ENCODE measurements at places on chromosomes 2 and 18.
A peak's percentile ranks its signal among the peaks of the same experiment; 100 is the strongest.

DNA sequence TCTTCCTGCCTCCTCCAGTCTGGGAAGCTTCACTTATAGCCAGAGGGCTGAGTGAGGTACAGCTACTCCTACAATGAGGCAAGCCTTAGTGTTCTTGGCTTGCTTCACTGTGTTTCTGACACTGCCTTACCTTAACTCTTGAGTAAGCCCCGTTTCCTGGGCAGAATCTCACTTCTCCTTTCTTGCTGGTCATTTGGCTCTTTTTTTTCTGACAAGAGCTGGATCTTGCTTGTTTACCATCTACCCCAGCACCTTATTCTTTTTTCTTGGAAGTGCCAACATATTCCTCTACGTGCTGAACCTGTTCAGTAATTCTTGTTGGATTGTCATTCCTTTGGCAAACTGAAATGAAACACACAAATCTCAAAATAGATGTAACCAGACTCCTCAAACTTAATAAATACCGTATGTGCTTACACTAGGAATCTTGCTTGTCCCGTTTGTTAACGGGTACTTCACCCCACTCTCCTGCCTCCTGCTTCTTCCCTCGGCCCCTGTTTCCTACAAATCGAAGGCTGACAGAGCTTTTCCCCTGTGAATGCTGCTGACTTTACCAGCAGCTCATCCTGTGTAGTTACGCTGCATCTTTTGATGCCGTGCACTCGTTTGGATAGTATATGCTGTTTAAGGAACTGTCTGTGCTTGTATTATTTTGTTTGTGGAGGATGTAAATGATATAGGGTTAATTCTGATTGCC lies 132.2 kb downstream of the FMNL2 start:
- no peak for DNase-seq

- DNase-seq = no peak
Measured at GRCh38 chr18:54205959-54206358, 18.5 kb downstream of the MBD2 start.

DNA sequence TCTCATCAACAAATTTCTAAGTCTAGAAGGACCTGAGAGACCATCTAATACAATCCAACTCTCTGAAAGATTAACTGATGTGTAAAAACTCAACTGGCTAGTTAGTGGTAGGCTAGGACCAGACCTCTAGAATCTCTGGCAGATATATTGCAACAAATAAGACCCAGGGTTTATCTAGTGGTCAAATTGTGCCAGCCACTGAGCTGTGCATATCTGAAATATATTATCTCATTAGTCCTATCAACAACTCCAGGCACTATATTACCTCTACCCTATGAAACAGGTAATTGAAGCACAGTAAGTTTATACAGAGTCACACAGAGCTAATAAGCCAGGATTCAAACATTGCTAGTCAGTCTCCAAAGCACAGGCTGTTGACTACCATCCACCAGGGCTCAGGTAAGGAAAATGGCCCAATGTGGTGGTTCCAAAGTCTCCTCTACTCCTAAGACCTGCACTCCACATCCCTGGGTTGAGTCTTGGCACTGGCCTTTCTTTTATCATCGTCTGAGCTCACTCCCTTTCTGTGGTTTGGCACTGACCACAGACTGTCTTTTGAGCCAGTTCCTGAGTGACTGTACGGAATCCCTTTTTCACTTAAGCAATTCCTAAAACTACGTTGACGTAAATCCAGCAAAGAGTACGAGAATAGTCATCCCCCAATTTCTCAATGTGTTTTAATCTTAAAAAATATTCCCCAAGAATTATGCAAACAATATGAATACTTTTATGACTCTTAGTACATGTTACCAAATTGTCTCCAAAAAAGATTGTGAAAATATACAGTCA lies 11.9 kb upstream of the PID1 start:
- peak; percentile 60 for DNase-seq

GRCh38 chr2:196168181-196168580 lies 3.2 kb downstream of the STK17B start:
- no peak for DNase-seq

- DNase-seq = no peak
Measured at GRCh38 chr2:119253114-119253702, 29.6 kb downstream of the STEAP3 start.

DNA sequence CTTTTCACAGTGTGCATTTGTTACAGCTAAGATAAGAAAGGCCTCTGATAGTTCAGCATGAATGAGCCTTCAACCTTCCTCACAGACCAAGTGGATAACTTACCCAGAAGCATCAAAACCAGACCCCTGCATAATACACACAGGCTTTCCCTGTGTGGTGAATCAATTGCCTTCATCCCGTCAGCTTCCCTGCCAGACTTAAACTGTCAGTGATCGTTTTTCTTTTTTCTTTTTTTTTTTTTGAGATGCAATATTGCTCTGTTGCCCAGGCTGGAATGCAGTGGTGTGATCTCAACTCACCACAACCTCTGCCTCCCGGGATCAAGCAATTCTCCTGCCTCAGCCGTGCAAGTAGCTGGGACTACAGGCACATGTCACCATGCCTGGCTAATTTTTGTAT lies 20.5 kb upstream of the SLC35F5 start:
- DNase-seq = no peak

DNA sequence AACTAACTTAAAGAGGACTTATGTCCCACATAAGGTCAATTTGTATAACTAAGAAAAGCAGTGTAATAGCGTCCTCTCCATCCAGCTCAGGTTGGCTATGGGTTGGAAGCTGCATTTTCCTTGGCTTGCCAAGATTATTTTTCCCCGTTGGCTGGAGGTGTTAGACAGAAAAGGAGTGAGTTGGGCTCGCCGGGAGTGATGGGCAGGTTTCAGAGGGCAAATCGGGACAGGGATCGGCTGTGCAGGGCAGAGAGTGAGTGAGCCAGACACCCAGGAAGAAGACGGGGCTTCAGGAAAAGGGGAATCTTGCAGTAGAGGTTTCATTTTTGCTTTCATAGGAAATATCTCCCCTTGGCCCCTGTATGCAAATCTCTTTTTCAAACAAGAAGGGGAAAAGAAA lies 41.5 kb upstream of the MAP3K20 start:
- no peak for DNase-seq
